Breast epithelium (tissue), 4 donors: ENCODE measurements at places on chromosomes 3 and 15.

DNA sequence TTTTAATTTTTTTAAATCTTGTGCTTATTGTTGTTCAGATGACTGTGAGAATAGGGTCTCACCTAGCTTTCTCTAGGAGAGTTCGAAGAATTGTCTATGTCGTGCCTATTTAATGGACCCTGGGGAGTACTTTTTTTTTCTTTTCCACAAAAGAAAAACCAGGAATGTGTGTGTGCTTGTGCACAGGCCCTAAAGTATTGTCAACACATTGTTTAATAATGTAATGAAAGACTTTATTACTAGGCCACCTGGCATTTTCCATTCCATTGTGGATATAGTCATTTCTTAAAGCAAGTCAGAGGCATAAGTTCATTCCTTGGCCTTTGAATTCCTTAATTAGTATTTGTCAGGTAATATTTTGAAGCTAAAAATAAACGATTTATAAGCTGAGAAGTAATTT lies 135.9 kb downstream of the KLHL25 start:
- no peak for DNase-seq

DNA sequence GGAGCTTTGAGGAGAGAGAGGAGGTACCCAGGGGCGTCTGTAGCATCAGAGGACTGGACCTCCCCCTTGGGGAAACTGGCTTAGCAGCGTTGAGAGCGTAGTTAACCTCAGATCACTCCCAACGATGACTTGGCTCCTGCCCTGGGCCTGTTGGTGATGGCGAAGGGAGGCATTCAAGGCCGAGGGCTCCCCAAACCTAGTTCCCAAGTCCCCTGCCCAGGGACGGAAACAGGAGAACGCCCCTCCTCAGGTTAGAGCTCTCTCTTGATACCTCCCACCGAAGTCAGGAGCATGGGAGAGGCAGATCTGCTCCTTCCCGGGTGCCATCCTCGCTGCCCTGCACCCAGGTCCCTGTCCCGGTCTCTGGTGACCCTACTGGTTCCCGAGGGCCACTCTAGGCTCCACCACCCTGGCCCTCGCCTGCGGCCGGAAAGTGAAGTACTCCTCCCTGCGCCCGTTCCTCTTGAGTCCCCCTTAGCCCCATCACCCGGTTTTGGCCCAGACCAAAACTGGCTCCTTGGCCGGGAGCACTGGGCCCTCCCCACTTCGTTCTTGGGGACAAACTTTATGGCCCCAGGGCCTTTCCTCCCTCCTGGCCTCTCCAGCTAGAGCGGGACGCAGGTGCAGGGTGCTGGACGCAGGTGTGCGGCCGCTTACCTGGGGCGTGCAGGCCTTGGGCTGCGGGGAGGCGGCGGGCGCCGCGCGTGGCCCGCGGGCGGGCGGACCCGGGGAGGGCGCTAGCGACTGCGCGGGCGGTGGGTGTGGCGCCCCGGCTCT lies 2.6 kb upstream of the SKOR1 start:
- no peak for DNase-seq

GRCh38 chr3:47008851-47009224 lies 29.4 kb downstream of the NBEAL2 start:
- no peak for DNase-seq

DNA sequence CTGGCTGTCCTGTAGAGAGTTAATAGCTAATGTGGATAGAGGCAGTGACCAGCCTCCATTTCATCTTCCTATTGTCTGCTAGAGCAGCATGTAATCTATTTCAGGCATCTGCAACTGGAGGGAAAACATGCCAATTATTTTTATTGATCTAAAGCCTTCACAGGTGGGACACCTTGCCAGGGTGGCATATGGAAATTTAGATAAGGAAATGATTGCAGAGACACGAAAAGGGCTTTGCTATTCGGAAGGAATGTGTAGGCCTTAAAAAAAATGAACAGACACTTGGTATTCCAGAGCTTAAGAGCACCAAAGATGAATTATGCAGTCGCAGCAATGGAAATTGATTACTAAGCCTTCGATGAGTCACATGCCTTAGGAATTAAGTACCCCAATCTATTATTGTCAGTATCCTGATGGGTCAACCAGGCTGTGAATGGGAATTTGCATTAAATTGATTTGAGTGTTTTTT lies 454.7 kb downstream of the SQOR start:
- no peak for DNase-seq

GRCh38 chr15:70361106-70361505 lies 263.4 kb upstream of the TLE3 start:
- no peak for DNase-seq

DNA sequence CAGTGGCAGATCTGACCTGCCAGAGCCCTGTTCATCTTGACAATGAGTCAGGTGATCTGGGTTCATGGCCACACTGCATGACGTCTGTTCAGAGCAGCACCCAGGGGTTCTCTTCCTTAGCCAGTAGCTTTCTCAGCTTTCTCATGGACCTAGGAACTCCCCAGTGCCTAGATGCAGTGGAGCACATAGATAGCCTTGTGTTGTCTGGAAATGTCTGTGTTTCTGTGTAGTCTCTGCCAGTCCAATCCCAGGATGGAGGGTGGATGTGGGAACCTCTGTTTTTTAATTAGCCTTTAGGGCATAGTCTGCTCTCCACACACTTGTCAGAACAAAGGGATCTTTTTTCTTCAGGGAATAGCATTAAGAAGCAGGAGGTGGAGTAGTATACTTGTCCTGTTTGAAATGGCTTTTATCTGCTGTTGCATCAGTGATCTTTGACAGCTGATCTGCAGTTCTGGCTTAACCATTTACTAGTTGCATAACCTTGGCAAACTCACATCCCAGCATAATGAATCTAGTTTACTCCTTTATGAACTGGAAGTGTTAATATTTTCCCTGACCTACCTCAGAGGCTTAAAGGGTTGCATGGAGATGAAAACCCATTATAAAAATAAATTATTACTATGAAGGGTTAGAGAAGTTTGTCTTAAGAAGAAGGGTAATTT lies 16.1 kb upstream of the CACNA1D start:
- no peak for DNase-seq

DNA sequence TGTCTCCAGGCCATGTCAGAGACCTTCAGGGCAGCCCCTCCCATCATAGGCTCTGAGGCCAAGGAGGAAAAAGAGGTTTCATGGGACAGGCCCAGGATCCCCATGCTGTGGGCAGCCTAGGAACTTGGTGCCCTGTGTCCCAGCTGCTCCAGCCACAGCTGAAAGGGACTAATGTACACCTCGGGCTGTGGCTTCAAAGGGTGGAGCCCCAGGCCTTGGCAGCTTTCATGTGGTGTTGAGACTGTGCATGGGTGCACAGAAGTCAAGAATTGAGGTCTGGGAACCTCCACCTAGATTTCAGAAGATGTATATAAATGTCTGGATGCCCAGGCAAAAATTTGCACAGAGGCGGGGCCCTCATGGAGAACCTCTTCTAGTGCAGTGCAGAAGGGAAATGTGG lies 6.6 kb upstream of the SSR3 start:
- no peak for DNase-seq
